ENCODE measurements at places on chromosomes 1 and 21.

GRCh38 chr1:9200441-9200840, 34.1 kb upstream of the H6PD start:
- no peak for DNase-seq

GRCh38 chr1:93959413-93959812, 50.2 kb upstream of the GCLM start:
- no peak for DNase-seq

GRCh38 chr1:176055398-176055797, 151.7 kb downstream of the COP1 start:
- DNase-seq: no peak

DNA sequence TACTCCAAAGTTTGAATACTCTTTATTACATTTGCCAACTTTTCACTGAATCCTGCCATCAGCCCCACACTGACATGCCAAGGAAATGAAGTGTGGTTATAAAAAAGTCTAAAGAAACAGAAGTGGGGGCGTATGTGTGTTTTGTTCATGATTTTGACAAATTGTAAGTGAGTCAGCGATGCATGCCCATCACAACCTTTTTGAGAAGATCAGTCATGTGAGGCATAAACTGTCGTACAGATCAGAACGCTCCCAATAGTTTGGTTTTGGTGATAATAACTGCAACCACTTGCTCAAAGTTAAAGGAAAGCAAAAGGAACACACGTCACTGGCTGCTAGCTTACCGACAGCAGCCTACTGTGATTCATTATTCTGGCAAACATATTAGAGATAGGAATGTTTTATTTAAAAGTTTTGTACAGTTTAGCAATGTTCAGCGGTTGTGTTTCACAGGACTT, 95.6 kb downstream of the RGS2 start:
- DNase-seq: no peak

DNA sequence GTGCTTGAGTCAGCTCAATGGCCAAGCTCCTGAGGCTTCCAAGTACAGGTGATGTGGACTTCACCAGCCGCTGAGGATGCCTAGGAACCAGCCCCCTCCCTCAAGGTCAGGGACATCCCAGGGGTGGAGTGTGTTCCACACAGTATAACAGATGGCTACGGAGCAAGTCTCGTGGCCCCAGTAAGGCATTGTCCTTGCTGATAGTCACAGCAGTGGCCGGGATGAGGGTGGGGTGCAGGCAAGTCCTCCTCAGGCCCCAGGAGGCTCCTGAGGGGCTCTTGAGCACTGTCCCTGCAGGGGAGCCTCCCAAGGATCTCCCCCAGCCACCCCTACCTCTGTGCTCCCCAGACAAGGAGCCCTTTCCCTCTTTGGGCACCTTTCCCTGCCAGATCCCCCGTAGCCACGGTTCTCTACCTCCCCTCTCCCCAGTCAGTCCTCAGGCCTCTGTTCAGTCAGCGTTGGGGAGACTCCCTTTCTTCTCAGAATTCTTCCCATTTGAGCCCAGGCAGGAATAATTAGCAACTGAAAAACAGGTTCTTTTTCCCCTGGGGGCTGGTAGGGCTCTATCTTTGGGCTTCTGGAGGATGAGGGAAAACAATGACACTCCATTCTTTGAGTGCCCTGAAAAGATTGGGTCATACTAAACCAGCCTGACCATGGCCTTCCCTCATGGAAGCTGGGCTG, 7.1 kb upstream of the THEM5 start:
- DNase-seq: no peak

- DNase-seq: no peak
These were observed 51.3 kb upstream of the LYST start for GRCh38 chr1:235918032-235918431.

- DNase-seq: no peak
These were observed 6.5 kb downstream of the A3GALT2 start for GRCh38 chr1:33314416-33314815.

- no peak for DNase-seq
These were observed 14.3 kb downstream of the HTR6 start for GRCh38 chr1:19678931-19679453.

GRCh38 chr1:206059355-206059915, 6.5 kb downstream of the RHEX start:
- DNase-seq: no peak

DNA sequence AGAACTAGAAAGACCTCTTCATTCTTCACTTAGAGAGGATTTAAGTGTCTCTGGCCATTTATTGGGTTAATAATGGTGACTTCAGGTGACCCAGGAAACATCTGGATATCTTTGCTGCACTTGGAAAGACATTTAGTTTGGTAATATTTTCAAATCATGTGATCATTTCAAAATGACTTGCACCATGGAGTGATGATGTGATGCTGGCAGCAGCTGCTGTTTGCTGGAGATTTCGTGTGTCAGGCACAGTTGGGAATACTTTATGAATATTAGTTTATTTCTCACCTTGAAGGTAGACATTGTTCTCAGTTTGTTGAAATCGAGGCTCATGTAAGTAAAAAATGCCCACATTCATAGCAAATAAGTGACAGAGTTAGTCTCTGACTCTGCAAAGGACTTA, 236.0 kb downstream of the DISC1 start:
- no peak for DNase-seq

GRCh38 chr1:105399716-105400115, 1650.0 kb downstream of the AMY1C start:
- no peak for DNase-seq

- no peak for DNase-seq
These were observed 6.6 kb downstream of the PIGV start for GRCh38 chr1:26794391-26794790.

DNA sequence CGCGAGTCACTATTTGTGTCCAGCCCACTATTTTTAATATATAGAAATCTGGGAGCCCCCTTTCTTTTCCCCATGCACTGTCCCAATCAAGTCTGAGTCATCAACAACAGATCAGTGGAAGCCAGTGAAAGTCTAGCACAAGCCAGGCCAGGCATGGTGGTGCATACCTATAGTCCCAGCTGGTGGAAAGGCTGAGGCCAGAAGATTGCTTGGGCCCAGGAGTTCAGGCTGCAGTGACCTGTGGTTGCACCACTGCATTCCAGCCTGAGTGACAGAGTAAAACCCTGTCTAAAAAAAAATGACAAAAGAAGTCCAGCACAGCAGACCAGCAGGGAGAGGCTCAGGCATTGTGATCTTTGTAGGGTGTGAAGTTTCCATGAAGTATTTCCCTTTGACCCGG, 9.0 kb upstream of the RPL5 start:
- DNase-seq: no peak

- DNase-seq: no peak
These were observed 9.3 kb downstream of the WDR77 start for GRCh38 chr1:111439461-111440351.

DNA sequence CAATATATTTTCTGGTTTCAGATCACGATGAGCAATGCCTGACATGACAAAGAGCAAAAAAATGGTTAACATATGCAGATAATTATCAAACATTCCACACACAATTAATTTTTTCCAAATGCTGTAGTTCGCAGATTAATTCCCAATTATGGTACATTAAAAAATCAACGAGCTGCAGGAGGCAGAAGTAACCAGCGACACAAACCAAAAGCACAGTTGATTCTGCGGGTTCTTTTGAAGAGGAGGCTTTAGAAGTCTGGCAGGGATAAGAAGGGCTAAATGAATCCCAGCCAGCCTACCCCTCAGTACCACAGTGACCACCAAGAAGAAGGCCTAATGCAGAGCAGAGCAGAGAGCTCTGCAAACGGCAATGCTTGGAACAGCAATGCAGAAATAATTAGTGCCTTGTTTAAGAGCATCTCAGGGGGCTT, 17.0 kb upstream of the KNCN start:
- no peak for DNase-seq

- DNase-seq: no peak
These were observed 8.7 kb downstream of the RNF223 start for GRCh38 chr1:1065265-1065939.

DNA sequence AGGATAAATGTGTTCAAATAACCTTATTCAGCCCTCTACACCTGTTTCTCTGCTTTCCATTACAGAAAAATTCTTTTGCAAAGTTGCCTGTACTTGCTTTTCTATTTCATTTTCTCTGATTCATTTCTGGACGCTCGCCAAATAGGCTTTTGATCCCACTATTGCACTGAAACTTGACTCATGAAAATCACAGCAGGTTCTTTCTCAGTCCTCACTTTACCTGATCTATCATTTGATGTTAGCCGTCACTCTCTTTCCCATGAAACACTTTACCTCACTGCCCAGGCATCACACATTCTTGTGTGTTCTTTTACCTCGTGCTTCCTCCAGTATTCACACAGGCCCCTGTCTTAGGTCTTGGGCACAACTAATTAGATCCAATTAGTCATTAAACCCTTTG, 26.2 kb downstream of the HSPA13 start:
- no peak for DNase-seq

GRCh38 chr1:162736184-162736583, 54.3 kb upstream of the HSD17B7 start:
- DNase-seq: no peak

- DNase-seq: no peak
These were observed 55.6 kb upstream of the ADAR start for GRCh38 chr1:154663471-154664060.

DNA sequence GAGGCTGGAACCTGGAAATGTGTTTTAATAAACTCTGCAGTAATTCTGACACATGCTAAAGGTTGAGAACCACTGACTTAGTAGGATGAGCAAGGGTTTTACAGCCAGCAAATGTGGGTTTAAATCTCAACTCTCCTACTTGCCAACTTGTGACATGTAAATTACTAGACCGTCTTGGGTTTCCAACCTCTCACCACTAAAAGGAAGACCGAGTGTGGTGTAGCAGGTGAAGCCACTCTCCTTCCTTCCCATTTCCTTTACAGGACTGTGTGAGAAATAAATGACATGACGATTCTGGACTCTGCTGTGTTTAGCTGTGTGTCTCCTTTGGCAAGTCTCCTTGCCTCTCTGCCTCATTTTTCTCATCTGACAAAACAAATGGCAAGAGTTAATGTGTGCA, 49.5 kb upstream of the DNAJC6 start:
- no peak for DNase-seq

- DNase-seq: no peak
These were observed 30.3 kb downstream of the PARK7 start for GRCh38 chr1:7991504-7992440.

DNA sequence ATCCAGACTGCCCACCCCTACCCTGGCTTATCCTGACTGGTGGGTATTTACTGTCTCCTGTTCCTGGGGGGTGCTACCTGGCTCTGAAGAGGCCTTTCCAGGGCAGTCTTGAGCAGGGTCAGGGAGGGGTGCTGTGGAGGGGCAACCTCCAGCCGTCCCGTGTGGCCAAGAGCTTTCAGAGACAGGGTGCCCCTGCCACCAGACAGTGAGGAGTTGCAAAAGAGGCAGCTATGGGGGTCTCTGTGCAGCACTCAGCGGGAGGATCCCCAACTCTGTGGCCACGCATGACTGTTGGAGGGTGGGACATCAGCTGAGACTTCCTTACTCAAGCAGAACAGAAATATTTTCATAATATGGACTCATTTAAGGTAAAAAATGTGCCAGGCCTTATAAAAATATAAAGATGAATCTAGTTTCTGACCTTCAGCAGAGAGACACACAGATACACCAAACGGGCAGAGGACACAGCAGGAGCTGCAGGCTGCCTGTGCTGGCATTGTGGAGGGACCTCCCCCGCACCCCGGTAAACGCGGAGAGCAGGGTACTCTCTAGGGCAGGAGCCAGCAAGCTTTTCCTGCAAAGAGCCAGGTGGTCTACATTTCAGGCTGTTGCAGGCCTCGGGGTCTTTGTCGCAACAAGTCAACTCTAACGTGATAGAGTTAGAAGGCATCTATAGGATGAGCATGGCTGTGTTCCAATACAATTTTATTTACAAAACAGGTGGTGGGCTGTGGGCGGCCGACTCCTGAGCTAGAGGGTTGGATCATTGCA, 252.6 kb downstream of the RHOU start:
- no peak for DNase-seq
